ENCODE measurements at places on chromosomes 5 and 9.

GRCh38 chr5:61002611-61003355, 57.8 kb downstream of the NDUFAF2 start:
- no peak for DNase-seq

- no peak for DNase-seq
Observed at GRCh38 chr5:169164481-169164925, 136.4 kb downstream of the SLIT3 start.

- DNase-seq = no peak
Observed at GRCh38 chr5:157952374-157952685, 93.4 kb upstream of the CLINT1 start.

- DNase-seq = no peak
Observed at GRCh38 chr5:163384669-163385068, 52.7 kb upstream of the CCNG1 start.

- DNase-seq = no peak
Observed at GRCh38 chr5:89346573-89346972, 463.6 kb upstream of the MEF2C start.

- no peak for DNase-seq
Observed at GRCh38 chr9:20646656-20647055, 24.4 kb upstream of the MLLT3 start.

Data from glutamatergic neuron (in vitro differentiated cells).